Mucosa of descending colon (tissue), 3 donors: ENCODE measurements at places on chromosomes 11 and 22. TPM values are rescaled to one million over a fixed set of nuclear protein-coding genes. Genes with fewer than 3 reads are reported as not detected.
A peak's percentile ranks its signal among the peaks of the same experiment; 100 is the strongest.

Gene LRRC10B
- total RNA-seq, result 1.7 TPM

- DNase-seq, result no peak
Observed at GRCh38 chr22:47547239-47547661, 784.8 kb downstream of the TBC1D22A start.

DNA sequence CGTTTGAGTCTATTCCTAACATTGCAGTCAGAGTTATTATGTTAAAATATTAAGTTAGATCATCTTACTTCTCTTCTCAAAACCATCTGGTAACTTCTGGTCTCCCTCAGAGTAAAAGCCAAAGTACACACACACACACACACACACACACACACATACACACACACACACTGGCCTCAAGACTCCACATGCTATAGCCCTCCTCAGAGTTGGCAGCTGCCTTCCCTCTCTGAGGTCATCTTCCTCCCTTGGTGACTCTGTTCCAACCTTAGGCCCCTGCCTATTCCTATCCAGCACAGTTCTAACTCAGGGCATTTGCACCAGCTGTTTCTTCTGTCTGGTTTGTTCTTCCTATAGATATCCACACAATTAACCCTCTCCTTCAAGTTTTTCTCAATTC is 272.0 kb upstream of the SESN3 start:
- no peak for DNase-seq

Gene INS
- not detected for total RNA-seq

Gene RAB3IL1
- total RNA-seq, result 15.0 TPM

Gene PHLDA2
- total RNA-seq, result 23.9 TPM

DNA sequence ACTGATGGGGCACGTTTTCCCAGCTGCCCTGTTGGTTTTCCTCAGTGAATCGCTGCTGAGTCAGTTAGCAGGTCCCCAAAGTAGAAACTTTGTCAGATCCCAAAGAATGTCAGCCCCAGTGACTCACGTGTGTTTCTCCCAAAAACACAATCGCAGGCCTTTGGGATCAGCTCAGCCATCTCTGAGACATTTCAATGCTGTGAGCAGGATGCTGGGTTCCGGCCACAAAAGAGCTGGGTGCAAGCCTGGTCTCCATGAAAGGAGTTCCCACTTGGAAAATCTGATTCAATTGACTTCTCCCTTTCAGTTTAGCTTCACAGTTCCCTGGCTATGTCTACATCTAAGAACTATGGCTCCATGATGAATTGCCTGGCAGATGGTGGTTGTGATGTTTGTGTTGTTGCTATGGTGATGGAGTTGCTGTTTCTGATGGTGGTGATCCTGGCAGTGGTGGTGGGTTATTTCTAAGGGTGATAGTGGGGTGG is 28.0 kb downstream of the MYEOV start:
- DNase-seq, result no peak

- DNase-seq, result no peak
Observed at GRCh38 chr11:113045146-113045545, 83.9 kb downstream of the NCAM1 start.

Gene PANX3
- total RNA-seq, result not detected

GRCh38 chr11:102528618-102529017 is 1.9 kb downstream of the MMP7 start:
- no peak for DNase-seq

DNA sequence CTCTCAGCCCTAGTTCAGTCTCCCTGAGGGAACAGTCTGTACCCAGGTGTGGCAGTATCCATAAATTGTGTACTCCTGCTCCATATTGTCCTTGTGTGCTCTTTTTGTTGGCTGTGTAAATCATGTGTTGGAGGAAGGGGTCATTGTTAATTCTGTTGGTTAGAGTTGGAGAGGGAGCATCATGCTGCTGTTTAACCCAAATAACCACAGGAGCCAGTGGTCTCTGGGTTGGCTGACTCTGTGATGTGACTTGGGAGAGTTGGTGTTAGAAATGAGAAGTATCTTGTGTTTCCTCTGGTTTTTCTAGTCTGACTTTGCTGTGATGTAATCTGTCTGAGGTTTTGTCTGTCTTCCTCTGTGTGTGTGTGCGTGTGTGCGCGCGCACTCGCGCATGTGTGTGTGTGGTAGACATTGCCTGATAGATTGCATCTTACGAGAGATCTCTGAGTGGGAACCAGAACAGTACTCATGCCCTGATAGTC is 30.5 kb downstream of the CTNND1 start:
- DNase-seq, result peak; percentile 91

GRCh38 chr11:118086913-118087768 is at the start of gene SMIM35:
SMIM35 (minus strand) TSS chr11:118086963; CDS start chr11:118086757, 206 bp downstream.
- no peak for DNase-seq

DNA sequence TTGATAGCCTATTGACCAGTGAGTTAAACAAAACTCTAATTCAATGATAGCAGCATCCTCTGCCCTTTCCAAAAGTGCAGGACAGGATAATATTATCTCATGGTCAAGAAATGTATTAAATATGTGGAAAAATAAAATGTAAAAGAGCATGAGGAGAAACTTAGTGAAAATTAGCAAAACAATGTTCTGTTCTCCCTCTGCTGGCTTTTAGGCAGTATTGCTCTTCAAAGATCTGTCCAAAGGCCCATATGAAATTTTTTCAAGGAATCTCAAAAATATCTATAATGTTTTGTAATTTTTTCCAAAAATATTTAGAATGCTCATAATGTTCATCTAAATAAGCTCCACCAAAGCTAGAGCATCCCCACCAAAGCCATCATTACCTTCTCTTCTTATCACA is 8.3 kb upstream of the ARL14EP start:
- DNase-seq, result no peak

DNA sequence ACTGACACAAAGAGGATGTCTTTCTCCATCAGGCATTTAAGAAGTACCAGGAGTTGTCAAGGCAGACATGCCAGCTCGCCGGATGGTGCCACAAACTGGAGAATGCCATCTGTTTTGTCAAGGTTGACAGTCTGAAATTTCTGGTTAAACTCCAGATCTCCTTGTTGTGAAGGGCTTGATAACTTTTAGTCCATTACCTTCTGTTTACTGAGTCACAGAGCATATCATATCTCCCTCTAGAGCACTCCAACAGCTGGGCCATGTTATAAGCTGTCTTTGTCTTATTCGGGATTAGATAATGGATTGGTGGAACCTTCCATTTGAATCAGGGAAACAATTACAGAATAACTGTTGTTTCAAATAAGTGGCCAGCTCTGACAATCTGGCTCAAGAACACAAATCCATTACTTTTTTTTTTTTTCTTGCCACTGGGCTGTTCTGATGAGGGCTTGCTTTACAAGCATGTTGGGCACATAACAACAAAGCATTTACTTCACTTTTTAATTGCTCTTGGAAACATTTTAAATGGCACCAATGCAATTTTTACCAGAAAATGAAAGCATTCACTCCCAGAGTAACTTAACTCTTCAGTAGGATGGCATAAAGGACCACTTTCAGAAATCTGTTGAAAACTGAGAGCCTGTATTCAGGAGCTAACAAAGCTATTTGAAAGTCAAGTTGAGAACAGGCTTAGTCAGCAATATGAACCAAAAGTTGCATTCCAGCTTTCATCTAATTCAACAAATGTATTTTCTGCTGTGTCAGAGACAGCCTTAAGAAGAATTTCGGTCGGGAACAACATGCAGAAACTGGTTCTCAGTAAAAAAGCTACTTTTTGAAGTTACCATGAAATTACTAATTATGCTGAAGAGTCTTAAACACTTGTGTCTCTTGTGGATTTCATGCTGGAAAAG is 227.6 kb upstream of the PITPNB start:
- DNase-seq, result no peak

DNA sequence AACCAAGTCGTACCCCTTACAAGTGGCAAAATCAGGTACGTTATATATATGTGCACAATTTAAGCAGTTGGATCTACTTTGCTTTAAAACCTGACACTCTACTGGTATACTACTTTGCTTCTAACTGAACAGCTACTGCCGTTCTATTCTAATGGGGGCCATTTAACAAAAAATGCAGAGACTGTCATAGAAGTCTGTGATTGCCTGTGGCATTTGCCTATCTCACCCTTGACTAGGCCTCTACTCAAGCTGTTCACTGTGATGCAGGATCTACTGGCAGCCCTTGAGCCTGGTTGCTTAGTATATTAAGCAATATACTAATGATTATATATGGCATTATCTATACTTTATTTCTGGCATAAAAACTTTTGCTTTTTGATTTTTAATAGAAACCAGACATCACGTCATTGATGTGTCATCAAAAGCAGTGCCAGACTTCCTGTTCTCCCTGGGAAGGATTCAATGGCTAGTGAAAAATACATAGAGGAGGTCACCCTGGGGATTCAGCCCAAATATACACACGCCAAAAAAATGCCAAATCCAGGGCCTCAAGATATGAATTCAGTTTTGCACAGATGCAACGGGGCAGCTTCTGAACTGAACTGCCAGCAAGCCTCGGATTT is 40.0 kb upstream of the FIBIN start:
- no peak for DNase-seq

Gene THY1
- total RNA-seq, result 32.5 TPM

GRCh38 chr22:32991353-32992101 is 66.7 kb downstream of the SYN3 start:
- DNase-seq, result no peak

GRCh38 chr11:64144587-64145472 is 21.1 kb downstream of the MACROD1 start:
- DNase-seq, result no peak

Gene ANKK1
- total RNA-seq, result 0.26 TPM

DNA sequence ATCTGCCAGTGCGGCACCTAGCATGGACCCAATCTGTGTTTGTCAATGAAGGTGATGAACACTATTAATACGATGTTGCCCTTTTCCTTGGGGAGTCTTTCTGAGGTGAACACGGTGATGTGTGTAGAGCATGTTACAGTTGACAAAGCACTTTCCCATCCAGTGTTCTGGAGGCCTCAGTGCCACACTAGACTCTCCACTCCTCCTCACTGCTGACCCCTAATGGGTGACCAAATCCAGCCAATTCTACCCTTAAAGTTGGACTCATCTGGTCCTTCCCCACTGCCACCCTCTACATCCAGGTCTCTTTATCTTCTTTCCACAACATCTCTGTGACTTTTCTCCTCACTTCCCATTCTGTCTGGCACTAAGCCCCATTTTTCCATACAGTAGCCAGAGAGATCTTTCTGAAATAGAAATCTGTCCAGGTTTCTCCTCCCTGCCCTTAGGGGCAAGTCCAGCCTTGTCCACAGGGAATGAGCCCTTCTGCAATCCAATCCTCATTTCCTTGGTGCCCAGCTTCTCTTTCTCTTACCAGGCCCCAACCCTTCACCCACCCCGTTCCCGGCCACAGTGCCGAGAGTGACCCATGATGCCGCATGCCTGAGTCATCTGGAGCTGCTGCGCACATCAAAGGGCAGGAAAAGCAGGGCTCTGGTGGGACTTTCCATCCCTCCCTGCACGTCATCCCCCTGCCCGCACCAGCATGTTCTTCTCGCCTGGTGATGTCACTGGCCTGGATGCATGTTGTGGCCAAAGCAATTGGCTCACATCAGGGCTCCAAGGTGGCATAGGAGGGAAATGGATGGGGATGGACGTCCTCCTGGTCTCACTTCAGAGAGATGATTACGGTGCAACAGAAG is 64.2 kb downstream of the RASSF10 start:
- no peak for DNase-seq

DNA sequence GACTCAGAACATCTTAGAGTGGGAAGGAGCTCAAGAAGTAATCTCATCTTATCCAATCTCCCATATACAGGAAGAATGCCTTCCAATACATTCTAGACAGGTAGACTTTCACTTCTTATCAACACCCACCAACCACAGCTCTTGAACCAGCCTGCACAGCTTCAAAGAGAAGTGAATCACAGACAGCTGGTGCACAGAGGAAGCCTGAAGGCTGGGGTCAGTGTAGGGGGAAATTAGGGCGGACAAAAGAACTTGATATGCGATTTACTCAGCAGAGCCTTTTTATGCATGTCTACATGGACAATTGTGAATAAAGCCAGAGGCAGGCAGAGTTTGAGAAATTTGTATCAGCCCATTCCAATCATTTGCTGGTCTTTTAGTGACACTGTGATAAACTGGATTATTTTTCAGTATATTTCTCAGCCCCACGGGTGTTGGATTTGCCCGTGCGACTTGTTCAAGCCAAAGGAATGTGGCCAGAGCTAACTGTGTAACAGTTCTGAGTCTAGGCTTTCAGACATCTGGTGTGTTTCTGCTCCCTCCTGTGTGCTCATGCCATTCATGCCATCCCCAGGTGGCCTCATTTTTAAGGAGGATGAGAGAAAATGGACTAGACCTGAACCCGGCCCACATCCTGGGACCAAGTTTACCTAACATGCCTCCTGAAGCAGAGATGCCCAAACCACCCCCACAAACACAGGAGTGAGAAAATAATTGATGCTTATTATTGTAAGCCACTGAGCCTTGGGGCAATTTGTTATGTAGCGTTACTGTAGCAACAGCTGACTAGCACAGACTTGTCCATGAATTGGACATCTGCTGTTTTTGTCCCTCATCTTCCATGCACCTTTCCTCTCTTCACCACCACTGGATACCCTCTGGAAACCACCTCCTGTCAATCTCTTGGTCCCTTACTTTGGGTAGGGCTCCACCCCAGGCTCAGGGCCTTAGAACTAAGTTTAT is 137.5 kb upstream of the HSD17B12 start:
- no peak for DNase-seq

Gene PHOX2A
- 0.55 TPM for total RNA-seq

Gene SNX32
- total RNA-seq, result 1.4 TPM

DNA sequence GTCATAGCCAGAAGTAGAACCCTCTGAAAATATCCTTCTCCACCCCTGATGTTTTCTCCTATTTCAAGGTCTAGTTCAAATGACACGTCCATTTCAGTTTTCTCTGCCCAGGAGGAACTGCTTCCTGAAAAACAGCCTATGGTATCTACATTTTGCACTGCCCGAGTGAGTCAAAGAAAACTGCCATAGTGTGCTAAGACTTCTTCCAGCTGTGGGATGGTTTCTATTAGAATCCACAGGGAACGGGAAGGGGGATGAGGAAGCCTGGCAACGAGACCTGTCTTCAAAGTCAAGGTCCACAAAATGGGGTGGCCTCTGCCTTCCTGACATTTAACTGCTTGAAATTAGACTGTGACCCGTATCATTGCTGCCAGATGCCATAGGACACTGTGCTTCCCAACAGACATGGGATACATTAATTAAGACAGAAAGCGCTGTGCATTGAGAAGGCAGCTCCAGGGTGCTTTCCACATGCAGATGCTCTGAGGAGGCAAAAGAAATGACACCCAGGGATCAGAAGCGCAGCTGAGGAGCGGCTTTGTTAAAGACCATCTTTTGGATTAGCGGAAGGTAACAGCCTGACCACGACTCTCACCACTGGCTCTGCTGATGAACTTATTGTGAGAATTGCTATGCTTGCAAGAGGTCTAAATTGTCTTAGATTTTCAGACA is 39.4 kb upstream of the NUP50 start:
- DNase-seq, result no peak

GRCh38 chr11:84580428-84580827 is 1046.7 kb downstream of the DLG2 start:
- no peak for DNase-seq
